ENCODE measurements at places on chromosomes 1 and 21.

GRCh38 chr1:108082738-108083562, 117.2 kb downstream of the SLC25A24 start:
- no peak for DNase-seq

DNA sequence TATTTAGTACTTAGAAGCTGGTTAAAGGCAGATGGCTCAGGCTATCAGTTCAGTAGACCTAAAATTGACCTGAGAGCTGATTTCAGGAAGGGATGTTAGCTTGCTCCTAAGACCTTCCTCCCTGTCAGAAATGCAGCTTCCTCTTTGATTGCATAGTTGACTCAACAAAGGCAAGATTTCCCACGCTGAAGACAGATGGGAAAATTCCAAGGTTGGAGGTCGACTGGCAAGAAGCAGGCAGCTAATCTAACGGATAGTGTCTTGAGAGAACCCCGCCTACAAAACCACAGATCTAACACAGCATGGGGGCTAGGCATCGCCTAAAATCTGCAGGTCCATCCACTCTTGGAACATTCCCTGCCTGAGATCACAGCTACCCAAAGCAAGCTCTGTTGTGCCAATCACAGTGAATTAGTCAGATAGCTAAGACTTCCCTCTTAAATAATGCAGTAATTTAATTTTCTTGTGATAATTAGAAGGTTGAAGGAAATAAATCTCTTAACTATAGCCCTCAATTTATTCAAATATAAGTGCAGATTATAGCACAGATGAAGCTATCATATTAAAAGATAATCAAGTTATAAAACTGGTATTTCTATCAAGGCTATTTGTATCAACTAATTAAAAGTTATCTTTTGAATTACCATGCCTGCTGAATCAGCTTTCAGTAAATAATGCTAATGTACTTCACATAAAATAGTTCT, 357.8 kb upstream of the SGIP1 start:
- DNase-seq, result no peak

DNA sequence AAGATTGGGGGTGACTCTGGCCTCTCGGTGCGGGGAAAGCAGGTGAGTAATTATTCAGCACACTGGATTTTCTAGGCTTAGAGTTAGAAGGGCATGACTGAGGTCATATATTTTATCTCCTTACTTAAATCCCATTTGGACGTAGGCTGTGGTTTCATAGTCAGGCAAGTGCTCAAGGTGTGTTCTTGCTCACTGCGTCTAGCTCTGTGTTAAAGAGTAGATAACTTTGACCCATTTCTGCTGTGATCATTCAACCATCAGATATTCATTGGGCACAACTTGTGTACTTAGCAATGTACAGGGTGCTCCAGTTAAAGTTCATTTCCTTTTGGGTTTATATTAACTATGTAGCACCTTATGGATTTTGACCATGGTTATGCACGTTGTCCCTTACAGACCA, 14.6 kb downstream of the PFKFB2 start:
- no peak for DNase-seq

DNA sequence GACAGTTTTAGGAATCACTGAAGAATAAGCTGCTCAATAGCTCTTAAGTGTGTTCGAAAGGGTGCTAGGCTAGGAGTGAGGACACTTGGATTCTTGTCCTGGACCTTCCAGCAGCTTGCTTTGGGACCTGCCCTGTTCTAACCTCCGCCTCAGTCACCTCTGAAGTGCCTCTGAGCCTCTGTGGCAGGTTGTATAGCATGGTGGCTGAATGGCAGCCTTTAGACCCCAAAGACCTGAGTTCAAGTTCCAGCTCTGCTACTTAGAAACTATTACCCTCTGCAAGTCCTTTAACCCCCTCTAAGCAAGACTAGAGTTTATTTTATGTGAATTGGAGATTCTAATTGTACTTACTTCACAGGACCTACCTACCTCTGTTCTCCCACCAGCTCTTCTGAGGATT, 81.5 kb downstream of the RRAGC start:
- no peak for DNase-seq

DNA sequence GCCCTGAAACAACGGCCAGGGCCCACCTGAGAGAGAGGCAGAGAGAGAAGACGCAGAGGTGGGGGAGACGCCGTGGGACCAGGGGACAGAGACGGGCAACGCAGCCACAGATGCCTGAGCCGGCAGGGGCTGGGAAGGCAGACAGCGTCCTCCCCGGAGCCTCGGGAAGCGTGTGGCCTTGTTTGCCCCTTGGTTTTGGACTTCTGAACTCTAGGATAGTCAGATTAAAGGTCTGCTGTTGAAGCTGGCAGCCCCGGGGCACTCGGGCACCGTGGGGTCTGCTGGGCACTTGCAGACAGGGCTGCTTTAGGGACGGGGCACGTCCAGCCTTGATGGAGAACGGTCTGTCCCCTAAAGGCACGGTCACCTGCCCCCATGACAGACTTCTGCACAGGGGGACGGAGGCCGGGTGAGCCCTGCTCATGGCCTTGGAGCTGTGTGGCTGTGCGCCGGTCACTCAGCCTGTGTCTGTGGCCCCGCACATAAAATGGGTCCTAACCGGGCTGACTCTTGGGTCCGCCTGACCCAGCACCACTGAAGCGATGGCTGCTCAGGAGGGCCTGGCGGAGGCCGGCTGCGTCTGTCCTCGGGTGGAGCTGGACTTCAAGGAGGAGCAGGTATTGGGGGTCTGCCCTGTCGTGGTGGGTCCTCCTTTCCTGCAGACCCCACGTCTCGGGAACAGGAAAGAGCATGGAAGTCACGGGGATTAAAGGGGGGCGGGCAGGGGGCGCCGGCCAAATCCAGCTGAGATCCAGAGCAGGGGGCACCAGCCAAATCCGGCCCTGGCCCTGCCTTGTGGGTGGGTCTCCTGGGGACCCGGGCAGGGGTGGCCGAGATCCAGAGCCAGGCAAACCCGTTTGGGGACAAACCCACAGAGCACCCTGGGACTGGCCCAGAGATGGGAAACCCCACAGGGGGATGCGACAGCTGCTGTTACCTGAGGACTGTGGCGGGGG, 9.6 kb upstream of the RNF223 start:
- no peak for DNase-seq

- no peak for DNase-seq
These were observed 151.5 kb upstream of the BACE2 start for GRCh38 chr21:41016472-41016871.

DNA sequence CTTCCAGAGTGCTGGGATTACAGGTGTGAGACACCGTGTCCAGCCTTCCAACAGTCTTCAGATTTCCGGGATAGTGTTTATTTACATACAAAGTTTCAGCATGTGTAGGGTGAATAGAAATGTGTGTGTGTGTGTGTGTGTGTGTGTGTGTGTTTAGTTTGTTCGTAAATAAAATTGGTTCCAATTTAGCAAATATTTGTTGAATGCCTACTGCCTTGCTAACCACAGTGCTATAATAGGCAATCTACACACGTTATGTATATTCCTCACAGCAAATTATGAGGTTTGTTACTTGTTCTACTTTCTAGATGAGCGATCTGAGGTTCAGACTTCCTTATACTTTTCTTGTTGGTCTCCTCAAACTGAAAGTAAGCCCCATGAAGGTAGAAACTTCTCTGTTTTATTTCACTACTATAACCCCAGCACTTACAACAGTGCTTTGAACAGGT, 32.8 kb upstream of the EPS15 start:
- no peak for DNase-seq

DNA sequence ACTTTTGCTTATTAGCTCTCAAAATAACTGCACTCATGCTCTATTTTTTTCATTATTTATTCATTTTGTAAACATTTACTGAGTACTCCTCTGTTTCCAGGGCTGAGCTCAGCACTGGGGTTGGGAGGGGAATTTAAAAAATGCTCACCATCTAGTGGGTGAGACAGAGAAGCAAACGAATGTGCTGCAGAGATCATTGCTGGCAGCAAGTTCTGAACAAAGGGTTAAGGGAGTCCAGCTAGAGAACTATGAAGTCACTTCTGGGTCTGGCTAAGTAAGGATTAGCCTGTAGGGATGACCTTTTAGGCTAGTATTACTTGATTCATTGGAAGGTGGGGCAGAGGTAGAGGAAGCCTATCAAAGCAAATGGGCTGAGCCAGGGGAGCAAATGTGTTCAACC, 99.1 kb upstream of the ZNF644 start:
- DNase-seq, result no peak

GRCh38 chr1:203381151-203381751, 30.3 kb upstream of the FMOD start:
- no peak for DNase-seq

DNA sequence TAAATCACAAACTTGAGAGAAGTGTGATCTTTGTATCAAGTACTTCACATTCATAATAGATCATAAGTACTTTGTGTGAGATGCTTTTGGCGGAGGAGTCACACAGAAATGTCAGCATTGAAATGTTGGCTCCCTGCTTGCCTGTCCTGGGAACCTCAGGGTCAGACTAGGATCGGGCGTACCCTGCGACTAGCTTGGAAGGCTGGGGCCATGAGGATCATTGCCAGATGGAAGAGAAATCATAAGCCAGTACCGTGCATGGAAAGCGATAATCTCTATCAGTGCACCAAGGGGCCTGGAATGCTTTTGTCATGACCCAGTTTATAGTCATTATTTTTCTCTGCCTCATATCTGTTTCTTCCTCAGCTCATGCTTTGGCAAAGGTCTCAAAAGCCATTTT, 35.5 kb downstream of the MTR start:
- no peak for DNase-seq

DNA sequence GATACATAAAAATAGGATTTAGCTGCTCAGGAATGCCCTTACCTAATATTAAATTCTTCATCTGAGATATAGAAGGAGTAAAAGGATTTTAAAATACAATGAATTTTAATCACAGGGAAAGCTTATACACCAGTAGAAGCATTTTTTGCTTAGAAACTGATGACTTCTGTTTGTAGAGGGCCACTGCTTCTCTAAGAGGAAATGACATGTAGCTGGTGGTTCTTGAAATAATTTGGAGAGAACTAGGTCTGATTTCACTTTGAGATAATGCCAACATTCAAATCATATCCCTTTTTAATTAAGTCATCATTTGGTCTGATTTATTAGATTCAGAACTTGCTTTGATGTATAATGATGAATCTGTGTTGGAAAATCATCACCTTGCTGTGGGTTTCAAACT, 166.6 kb upstream of the SGIP1 start:
- DNase-seq, result no peak
